Stimulated activated CD4-positive, alpha-beta T cell treated with anti-CD3 and anti-CD28 coated beads, Interleukin-4, amount 100 ng/mL, for 48 hours (primary cell): ENCODE measurements at places on chromosomes 16 and 17.

- no peak for DNase-seq
Measured at GRCh38 chr16:4285167-4285566, 12.3 kb upstream of the TFAP4 start.

DNA sequence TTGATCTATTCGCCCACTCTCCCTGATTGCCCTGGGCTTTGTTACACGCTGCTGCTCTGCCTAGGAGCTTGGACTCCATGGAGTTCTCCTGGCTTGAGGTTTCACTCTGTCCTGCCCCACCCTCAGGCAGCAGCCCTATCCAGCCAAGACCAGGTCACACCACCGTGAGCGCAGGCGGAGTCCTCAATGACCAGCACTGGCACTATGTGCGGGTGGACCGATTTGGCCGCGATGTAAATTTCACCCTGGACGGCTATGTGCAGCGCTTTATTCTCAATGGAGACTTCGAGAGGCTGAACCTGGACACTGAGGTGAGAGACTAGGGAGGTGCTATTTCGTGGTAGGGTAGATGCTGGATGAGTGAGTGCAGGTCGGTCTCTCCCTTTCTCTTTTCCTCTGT, 3.5 kb downstream of the CNTNAP1 start:
- no peak for DNase-seq

- DNase-seq, result no peak
Measured at GRCh38 chr16:1145383-1146100, 7.4 kb upstream of the CACNA1H start.

- DNase-seq, result no peak
Measured at GRCh38 chr17:41814195-41814594, 1.4 kb downstream of the FKBP10 start.

DNA sequence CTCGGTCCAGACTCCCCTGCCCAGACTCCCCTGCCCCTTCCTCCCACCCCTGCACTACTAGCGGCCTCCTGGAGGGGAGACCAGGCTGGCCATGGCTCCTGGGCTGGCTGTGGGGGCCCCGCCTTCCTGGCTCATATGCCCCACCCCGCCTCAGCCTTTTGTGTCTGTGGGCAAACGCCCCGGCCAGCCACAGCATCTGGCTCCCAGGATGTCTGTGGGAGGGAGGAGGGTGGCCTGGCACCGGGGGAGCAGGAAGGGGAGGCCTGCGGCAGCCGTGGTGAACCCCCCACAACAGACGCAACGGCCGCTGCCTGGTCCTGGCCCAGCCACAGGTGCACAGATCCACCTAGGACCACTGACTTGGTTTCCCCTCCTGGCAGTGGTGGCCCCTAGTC, 32.9 kb downstream of the BAHCC1 start:
- DNase-seq, result no peak

DNA sequence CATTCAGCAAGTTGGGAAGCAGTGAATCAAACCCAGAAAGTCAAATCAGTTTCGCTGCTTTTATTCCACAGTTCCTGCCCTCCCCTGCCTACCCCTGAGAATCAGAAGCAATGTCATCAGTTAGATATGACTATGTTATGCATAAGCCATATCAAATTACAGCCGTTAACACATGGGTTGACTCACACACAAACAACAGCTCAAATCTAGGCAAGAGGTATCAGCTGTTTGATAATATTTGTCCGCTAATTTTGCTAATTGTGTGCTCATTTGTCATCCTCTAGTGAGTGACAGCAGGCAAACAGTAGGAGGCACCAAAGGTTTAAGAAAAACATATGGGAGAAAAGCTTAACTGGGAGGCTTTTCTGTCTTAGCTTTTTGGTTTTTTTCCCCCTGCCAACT, 327.4 kb upstream of the CCL2 start:
- DNase-seq, result no peak

GRCh38 chr16:49472598-49472997, 99.0 kb downstream of the C16orf78 start:
- no peak for DNase-seq

DNA sequence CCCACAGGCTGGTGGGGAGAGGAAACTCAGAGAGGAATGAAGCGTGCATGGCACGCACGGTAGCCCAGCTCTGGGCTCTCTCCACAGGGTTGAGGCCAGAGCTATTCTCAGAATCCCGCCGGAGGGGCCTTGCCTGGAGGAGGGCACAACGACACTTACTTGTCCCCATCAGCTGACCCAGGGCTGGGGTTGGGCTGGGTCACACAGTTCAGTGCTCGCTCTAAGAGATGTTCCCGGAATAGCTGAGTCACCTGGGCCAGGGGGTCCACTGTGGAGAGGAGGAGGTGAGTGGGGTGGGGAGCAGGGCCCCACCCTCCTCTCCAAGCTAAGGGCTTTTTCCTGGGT, 21.8 kb downstream of the SREBF1 start:
- no peak for DNase-seq

- no peak for DNase-seq
Measured at GRCh38 chr17:65066901-65067300, 10.4 kb upstream of the GNA13 start.

- peak; percentile 44 for DNase-seq
Measured at GRCh38 chr17:17749921-17750320, 68.7 kb downstream of the RAI1 start.

DNA sequence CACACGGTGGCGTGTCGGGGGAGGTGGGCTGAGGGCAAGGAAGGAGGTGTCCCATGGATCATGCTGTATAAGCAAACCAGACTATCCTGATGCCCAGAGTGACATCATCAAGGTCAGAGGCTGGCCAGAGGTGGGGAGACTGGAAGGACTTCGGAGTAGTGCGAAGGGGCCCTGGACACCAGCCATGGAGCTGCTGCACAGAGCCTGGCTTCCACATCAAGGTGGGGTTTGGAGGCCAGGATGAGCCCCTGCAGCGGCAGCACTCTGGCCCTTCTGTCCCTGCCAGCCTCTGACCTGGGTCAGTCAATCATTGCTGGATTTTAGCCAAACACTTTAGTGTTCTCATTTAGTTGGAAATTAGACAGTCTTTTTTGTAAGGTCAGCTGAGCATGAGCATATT, 34.8 kb downstream of the MED13 start:
- DNase-seq, result no peak

DNA sequence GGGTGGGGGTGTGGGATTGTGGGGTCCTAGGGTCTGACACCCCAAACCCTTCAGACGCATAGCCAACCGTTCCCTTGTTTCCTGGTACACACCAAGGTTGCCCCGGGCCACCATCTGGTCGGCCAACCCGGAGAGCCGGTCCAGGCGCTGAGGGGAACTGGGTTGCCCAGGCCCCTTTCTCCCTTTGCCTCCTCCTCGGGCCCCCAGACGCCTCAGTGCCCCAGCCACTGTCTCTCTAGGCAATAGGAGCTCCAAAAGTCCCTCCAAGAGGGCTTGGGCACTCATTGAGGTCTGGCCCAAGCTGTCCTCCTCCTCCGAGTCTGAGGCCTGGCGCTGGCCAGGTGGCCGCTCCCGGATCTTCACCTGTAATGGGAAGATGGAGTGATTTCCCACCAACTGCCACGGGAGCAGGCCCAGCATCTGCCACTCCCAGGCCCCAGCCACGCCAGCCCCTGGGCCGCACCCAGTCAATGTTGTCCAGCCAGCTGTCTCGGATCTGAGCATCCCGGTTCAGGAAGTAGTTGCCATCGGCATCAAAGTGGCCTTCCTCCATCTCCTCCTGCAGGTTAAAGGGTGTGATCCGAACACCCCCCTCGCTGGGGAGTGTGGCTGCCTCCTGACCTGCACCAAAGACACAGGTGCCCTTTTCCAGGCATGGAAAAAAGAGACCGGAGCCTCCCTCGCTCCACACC, 1.5 kb downstream of the CD2BP2 start:
- no peak for DNase-seq

- no peak for DNase-seq
Measured at GRCh38 chr16:82638095-82638798, 11.5 kb downstream of the CDH13 start.

DNA sequence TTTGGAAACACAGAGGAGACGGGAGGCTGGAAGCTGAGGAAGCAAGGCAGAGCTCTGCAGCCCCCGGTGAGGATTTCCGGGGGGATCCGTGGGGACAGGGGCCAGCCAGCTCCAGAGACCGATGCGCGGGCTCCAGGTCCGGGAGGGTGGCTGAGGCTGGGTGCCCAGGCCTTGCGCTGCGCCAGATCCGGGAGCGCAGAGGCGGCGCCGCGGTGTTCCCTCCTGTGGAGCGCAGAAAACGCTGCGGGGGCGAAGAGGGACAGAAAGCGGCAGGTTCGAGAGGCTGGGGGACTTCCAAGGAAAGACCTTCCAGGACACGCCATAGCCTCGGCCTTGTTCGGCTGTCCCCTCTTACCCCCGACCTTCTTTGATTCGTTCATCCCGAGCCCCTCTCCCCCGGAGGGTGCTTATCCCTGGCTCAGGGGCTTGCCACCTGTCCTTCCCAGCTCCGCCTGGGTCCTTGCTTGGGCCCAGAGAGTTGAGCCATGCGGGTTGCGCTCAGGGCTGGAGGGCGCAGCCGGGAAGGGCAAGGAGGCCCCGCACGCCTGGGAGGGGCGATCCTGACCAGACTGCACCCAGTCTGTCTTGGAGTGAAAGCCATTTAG, 697 bp upstream of the SHISA9 start:
- no peak for DNase-seq

- DNase-seq, result no peak
Measured at GRCh38 chr17:80125656-80126448, 21.1 kb downstream of the EIF4A3 start.

DNA sequence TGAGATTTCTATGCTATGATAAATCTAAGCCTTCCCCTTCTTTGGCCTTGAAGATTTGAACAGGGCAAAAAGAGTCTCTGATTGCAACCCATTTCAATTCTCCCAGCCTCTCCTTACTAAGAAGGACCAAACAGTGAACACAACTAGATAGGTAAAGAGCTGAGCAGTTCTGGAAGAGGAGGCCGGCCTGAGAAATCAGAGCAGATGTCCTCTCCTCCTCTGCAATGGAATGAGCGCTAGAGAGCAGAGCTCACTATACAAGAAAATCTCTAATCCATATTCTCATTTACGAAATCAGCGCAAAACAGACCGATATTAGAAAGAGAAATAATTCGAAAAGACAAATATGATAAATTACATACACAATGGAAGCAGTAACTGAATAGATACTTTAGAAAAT, 124.2 kb downstream of the CDK5R1 start:
- no peak for DNase-seq

GRCh38 chr16:73483076-73483791, 435.3 kb upstream of the ZFHX3 start:
- DNase-seq, result no peak

GRCh38 chr16:48526058-48526957, 83.7 kb downstream of the N4BP1 start:
- peak; percentile 12 for DNase-seq

DNA sequence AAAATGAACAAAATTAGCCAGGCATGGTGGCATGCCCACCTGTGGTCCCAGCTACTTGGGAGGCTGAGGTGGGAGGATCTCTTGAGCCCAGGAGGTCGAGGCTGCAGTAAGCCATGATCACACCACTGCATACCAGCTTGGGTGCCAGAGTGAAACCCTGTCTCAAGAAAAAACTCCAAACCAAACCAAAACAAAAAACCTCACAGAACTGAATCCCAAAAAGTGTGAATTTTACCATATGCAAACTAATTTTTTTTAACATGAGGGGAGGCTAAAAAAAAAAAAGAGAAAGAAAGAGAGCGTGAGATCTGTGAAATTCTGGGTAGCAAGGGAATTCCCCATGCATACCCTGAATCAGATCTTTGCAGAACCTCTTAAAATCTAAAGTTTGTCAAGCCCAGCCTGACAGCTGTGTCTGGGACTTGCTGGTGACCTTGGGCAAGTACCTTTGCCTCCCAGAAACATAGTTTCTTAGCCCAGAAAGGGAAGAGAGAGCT, 17.1 kb upstream of the CDH1 start:
- no peak for DNase-seq

- no peak for DNase-seq
Measured at GRCh38 chr16:10988879-10989278, 44.5 kb downstream of the CLEC16A start.

GRCh38 chr16:14088155-14088753, 17.1 kb downstream of the MRTFB start:
- DNase-seq, result no peak

DNA sequence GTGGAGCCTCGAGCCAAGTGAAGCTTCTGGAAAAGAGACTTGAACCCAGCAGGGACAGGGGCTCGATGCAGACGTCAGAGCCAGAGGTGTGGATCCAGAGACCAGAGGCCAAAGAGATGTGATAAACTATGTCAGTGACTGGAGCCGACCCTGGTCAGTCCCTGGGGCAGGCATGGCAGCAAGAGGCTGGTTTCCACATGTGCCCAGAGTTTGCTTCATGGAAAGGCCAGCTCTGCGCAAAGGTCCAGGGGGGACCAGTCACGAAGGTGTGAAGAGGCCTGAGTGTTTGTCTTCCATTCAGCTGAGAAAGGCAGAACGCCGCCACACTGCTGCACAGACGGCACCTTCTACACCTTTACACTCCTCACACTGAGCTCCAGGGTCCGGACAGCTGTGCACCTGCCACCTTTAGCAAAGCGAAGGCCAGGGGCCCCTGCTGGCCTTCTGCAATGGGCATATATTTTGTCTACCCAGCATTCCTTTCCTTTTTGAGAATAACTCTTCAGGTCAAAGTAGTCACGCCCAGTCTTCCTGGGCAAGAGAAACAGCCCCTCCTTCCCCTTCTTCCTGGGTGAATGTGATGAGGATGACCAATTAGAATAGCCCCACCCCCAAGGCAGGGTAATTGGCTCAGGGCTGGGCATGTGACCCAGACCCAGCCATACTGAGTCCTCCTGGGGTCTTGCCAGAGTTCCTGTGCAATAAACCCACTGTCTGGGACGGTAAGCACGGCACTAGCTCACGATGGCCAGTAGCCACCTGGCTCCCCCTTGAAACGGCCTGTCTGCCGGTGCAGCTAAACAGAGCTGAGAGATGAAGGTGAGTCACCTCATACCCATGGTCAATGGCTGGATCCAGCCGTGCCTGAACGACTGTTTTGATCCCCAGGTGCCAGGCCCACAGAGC, 2.3 kb upstream of the RPH3AL start:
- no peak for DNase-seq
